Activated CD8-positive, alpha-beta memory T cell treated with anti-CD3 and anti-CD28 coated beads for 1 hour (primary cell): ENCODE measurements at places on chromosomes 6 and 20.

DNA sequence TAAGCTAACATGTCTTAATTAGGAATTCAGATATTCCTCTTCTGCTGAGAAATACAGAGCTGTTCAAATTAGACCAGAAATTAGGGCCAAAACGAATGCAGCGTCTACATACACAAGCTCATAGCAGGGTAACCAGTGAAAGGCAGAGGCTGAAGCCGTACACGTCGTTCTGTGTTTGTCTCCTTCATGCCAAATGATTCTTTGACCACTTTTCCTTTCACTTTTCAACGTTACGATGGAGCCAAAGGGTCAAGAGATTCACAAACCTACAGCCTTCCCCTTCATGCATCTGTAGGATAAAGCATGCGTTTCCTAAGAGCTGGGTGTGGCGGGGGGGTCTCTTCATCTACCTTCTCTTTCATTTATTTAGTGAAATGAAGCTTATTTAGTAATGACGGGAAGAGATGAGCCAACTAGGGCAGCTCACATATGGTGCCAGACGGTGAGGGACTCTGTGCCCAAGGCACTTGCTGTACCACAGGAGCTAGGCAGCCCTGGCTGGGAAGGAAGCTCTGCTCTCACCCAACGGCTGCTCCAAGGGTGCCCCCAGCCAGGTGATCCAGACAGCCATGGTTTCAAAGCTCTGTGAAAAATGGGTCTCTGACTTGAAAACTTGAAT, 178.0 kb downstream of the ATXN1 start:
- no peak for DNase-seq

DNA sequence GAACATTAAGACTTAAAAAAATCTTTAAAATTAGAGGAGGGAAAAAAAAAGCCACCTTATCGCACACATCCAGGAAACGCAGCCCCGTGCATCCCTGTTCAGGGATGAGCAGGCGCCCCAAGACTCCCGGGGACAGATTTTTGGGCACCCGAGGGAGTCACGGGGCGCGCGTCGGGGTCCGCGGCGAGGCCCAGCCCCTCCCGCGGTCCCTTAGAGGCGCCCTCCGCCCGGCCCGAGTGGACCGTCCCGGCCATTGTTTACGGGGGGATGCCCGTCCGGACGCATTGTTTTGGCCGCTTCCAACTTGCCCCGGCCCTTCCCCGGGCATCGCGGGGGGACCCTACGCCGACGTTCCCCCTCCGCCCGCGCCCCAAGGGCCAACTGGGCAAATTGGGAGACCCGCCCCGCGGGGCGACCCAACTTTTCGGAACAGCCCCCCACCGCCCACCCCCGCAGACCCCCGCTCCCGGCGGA, 610 bp downstream of the ZNF217 start:
- no peak for DNase-seq

- no peak for DNase-seq
These were observed 23.5 kb downstream of the NOL7 start for GRCh38 chr6:13638626-13639025.

DNA sequence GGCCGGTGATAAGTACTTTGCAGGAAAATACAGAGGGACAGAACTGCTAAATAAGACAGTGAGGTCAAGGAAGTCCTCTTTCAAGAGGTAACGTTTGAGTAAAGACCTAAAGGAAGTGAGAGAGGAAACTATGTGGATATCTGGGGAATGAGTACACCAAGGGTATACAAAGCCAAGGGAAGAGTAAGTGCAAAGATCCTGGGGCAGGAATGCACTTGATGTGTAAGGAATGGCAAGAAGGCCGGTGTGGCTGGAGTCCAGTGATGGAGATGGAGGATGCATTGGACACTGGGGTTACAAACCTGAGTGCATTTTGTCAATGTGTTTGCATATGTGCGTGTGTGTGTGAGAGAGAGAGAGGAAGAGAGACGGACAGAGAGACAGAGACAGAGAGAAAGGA, 32.1 kb upstream of the TGM2 start:
- no peak for DNase-seq

DNA sequence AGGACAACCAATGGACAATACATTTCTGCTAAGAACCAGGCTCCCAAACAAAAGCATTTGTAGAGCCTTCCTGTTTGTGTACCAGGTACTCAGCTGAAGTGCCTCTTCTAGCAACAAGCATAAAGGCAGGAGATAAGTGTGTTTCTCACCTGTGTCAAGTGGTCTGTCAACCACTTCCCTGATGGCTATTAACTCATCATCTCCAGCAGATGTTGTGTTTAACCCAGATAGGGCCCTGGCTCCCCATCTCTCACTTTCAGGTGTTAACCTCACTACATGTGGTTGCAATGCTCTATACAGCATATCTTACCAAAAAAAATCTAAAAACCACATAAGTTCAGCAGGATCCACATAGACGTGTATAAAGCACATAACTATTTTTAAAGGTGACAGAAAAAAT, 9.6 kb upstream of the IL17A start:
- no peak for DNase-seq

- no peak for DNase-seq
These were observed 33.7 kb downstream of the GCNT2 start for GRCh38 chr6:10554826-10555225.

GRCh38 chr6:75855052-75855451, 106.0 kb downstream of the MYO6 start:
- DNase-seq = no peak

GRCh38 chr6:3640868-3641267, 110.6 kb downstream of the PXDC1 start:
- no peak for DNase-seq

GRCh38 chr6:21826023-21826422, 232.5 kb downstream of the SOX4 start:
- no peak for DNase-seq

- DNase-seq = no peak
These were observed 5.9 kb upstream of the TCP11 start for GRCh38 chr6:35147026-35147425.

- DNase-seq = no peak
These were observed 125.2 kb upstream of the PMEPA1 start for GRCh38 chr20:57835074-57835452.

DNA sequence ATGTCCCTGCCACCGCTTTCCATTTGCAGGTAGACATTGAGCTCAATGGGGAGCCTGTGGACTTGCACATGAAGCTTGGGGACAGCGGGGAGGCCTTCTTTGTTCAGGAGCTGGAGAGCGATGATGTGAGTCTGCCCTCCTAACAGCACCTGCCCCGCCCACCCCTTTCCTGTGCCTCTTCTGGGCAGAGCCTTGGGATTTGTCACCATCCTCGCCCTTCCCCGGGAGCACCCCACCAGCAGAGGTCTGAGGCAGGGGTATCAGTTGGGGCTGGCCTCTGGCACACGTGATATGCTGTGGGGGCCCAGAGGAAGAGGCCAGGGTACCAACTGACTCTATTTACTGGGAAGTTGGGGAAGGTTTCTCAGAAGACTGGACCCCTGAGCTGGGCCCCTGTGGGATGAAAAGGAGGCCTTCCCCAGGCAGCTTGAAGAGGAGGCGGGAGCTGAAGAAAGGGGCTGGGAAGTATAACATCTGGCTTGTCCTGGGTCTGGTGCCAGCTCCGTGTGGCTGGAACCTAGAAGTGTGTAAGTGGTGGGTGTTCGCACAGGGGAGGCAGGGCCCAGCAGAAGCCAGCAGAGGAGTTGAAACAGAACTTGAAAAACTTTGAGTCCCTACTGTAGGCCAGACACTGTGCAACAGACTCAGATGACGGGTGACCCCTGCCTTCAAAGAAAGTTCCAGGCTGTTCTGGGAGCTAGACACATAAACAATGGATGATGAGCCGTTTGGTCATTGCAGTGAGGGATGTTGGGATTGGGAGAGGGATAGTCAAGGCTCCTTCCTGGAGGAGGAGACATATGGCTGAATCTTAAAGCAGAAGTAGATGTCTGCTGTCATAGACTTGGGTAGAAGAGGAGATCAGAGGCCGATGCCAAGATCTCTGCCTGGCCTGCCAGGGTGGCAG, 7.2 kb downstream of the LPIN3 start:
- no peak for DNase-seq

DNA sequence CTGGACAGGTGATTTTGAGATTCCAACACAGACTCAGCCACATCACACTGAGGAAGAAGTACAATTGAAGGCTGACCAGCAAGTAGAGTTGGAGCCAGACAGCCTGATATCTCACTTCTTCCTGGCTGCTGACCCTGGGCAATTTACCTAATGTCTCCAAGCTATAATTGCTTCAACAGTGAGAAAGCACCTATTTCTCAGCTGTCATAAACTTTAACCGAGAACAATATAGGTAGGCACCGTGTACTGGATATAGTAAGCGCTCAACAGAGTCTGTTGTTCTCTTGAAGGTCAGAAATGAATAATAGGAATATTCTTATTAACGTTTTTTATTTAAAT, 28.3 kb downstream of the STX7 start:
- DNase-seq = no peak

- DNase-seq = no peak
These were observed 86.1 kb upstream of the CD83 start for GRCh38 chr6:14031516-14031915.

DNA sequence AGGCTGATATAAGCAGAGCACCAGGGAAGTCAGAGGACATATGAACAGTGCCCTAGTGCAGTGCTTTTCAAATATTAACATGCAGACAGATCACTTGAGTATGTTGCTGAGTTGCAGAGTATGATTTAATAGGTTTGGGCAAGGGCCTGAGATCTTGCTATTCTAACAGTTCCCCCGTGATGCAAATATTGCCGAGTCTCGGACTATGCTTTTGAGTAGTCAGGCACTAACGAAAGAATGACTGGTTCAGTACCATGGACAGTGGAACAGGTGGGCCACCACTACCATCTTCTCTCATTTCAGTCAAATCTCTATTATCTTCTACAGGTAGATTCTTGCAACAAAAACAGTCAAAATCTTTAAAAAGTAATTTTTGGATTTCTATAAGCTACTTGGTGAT, 3.7 kb upstream of the TMEM200A start:
- DNase-seq = no peak

DNA sequence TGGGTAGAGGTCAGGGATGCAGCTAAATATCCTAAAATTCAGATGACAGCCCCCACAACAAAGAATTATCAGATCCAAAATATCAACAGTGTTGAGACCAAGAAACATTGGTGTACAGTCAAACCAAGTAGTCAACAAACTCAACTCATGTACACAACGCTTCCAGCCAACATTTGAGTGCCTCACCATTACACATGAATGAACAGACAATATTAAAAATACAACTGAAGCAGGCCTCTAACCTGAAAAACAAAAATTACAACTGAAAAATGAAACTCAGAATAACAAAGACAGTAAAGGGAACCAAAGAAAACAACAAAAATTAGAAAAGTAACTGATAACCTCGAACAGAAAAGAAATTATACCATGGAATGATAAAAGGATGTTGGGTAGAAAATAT, 46.2 kb downstream of the HACE1 start:
- DNase-seq = no peak

DNA sequence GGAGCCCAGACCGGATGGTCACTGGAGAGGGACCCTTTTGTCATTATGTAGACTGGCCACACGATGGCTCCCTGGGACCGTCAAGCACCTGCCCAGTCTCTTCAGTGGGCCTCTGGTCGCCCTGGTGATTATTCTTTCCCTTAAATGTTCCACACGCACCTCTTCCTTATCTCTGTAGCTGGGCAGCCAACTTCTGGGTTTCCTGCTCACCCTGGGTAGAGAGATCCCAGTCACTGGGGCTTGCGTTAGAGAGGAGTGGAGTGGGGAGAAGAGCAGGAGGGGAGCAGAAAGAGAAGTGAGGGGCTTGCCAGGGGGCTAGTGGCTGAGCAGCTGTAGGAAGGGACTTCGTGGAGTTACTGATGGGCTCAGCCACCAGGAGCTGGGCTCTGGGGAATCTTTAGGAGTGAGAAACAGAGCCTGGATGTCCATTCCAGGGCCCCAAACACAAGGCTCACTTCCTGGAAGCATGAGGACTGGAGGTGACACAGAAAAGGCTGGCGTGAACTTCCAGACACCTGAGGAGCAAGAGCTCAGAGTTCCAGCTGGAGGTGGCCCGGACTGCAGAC, 150.1 kb downstream of the DHX35 start:
- no peak for DNase-seq

DNA sequence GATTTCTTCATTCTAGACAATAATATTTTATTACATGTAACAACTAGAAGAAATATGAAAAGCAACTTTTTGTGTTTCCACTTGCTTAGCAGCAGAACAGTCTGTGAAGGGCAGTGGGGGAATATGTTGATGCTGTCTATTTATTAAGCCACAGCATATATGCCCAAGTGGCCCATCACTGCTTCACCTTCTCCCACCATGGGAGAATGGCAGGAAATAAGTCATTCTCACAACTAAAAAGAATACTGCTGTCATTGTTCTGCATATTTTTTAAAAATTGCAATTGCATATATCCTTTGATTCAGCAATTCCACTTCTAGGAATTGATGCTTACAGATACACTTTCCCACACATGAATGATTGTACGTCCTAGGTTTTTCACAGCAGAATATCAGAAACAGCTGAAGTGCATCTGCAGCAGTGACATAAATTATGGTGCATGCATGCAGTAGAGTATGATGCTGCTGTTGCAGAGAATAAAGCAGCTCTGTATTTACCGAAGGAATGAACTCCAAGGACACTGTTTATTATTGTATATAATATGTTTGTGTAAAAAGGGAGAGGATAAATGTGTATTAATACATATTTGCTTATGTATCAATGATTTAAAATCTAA, 26.8 kb downstream of the KIF3B start:
- DNase-seq = no peak

DNA sequence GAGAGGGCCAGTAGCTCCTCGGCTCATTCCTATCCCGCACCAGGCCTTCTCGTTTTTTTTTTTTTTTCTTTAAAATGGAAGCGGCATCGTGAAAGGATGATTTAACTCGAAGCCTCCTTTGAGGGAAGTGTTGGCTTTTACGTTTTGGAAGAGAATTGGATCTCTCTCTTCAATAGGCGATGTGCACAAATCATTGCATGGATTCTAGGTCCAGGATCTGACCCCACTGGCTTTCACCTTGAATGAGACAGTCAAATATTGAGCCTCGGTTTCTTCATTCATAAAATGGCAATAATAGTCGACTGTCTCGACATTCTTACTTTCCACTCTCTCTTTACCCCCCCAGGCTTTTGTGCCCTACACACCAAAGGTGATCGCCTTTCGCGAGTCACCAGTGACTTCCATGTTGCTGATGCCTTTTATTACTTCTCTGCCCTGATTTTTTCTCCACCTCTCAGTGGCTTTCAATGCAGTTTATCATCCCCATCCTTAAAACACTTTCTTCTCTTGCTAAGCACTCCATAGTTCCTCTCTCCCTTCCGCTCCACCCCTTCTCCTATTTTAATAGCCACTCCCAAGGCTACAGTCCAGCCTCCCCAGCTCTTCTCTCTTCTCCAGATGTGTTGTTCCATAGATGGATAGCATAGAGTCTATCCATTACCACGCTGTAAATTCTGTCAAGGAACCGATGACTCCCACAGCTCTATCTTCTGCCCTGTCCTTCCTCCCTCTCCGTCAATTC, 473 bp upstream of the DTNBP1 start:
- DNase-seq = no peak
